Lower lobe of right lung (tissue), 2 donors: ENCODE measurements at places on chromosomes 11 and 22. TPM values are rescaled to one million over a fixed set of nuclear protein-coding genes. Genes with fewer than 3 reads are reported as not detected.

The CHRNA10 gene
- total RNA-seq: 1.7 TPM

The PKNOX2 gene
- 14.4 TPM for total RNA-seq

The KCNE3 gene
- 34.9 TPM for total RNA-seq

The RIN1 gene
- 8.2 TPM for total RNA-seq

The A4GALT gene
- 19.4 TPM for total RNA-seq

The ALG8 gene
- 32.6 TPM for total RNA-seq

The MYRF gene
- 37.9 TPM for total RNA-seq

The TUBA8 gene
- total RNA-seq: 1.3 TPM

The LRP5 gene
- 66.1 TPM for total RNA-seq

The ADAMTS8 gene
- total RNA-seq: 23.0 TPM

The EMID1 gene
- 8.2 TPM for total RNA-seq

The SPA17 gene
- total RNA-seq: 8.5 TPM

The UCP2 gene
- 83.5 TPM for total RNA-seq

The SCN3B gene
- 3.2 TPM for total RNA-seq

The SLC37A2 gene
- total RNA-seq: 25.0 TPM

The TOP3B gene
- total RNA-seq: 32.1 TPM

The LBHD1 gene
- total RNA-seq: 11.1 TPM

The RGL4 gene
- 1.9 TPM for total RNA-seq

The GSTT2B gene
- total RNA-seq: 7.3 TPM

The CHST1 gene
- total RNA-seq: 4.6 TPM

The OR8D1 gene
- not detected for total RNA-seq

The DERL3 gene
- total RNA-seq: 5.8 TPM

The TSPAN18 gene
- 38.4 TPM for total RNA-seq

The POU2AF2 gene
- not detected for total RNA-seq

The PHOX2A gene
- total RNA-seq: not detected

The LIPT2 gene
- total RNA-seq: 2.7 TPM

The MMP12 gene
- total RNA-seq: 0.27 TPM

The DDX6 gene
- total RNA-seq: 120 TPM

The TPBGL gene
- total RNA-seq: 0.47 TPM

The MFNG gene
- 71.0 TPM for total RNA-seq

The KCTD17 gene
- total RNA-seq: 24.2 TPM

The KCNK4 gene
- total RNA-seq: not detected

The OR8G1 gene
- total RNA-seq: not detected

The MDK gene
- total RNA-seq: 26.1 TPM

The APLNR gene
- 4.1 TPM for total RNA-seq

The OR2AG1 gene
- not detected for total RNA-seq

The E2F8 gene
- total RNA-seq: 0.95 TPM

The VPS11 gene
- total RNA-seq: 45.6 TPM

The HORMAD2 gene
- not detected for total RNA-seq

The RASD2 gene
- 3.6 TPM for total RNA-seq

The GAB4 gene
- not detected for total RNA-seq

The SYT12 gene
- not detected for total RNA-seq
